ENCODE measurements at places on chromosomes 4 and X.
A peak's percentile ranks its signal among the peaks of the same experiment; 100 is the strongest.

DNA sequence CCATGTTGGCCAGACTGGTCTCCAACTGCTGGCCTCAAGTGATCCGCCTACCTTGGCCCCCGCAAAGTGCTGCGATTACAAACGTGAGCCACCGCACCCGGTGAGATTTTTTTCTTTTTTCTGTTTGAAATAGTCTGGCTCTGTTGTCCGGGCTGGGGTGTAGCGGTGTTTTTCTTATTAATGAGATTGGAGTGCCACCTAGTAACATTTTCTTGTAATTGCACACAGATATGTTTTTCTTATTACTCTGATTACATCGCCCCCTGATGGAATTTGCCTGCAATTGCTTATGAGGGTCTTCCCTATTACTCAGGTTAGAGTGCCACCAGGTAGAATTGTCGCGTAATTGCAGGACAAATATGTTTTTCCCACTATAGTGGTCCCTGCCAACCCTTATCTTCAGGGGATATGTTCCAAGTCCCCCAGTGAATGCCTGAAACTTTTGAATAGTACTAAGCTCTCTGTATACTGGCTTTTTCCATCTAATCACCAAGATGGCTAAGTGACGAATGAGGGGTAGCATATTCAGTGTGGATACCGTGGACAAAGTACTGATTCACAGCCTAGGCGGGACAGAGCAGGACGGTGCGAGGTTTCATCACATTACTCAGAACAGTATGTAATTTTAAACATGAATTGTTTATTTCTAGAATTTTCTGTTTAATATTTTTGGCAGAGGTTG is 8.6 kb upstream of the PDHA1 start:
- peak; percentile 79 for DNase-seq

- DNase-seq: no peak
Observed at GRCh38 chrX:115029869-115030570, 12.6 kb upstream of the IL13RA2 start.

GRCh38 chr4:81021981-81022380 is 8.5 kb upstream of the BMP3 start:
- no peak for DNase-seq

DNA sequence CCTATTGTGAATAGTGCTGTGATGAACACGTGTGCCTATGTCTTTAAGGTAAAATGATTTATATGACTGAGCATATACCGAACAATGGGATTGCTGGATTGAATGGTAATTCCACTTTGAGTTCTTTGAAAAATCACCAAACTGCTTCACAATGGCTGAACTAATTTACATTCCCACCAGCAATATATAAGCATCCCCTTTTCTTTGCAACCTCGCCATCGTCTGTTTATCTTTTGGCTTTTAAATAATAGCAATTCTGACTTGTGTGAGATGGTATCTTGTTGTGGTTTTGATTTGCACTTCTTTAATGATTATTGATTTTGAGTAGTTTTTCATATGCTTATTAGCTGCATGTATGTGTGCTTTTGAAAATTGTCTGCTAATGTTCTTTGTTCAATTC is 31.8 kb upstream of the UGT2A1 start:
- DNase-seq: no peak

DNA sequence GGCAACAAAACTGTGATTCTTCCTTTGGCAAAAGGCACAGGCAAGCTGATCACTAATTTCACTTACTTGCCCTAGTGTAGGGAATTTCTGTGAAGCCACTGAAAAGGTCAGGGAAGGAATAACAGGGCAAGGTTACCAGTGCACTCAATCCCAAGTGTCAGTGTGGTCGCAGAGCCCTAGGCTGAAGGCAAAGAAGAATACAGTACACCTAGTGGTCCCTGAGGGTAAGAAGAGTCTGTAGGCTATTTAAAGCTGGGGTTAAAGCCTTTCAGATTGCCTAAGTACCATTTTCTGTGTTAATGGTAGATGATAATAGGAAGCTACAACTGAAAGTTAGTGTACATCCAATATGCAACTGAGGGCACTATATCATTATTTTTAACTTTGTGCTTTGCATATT is 173.6 kb upstream of the NRK start:
- no peak for DNase-seq

DNA sequence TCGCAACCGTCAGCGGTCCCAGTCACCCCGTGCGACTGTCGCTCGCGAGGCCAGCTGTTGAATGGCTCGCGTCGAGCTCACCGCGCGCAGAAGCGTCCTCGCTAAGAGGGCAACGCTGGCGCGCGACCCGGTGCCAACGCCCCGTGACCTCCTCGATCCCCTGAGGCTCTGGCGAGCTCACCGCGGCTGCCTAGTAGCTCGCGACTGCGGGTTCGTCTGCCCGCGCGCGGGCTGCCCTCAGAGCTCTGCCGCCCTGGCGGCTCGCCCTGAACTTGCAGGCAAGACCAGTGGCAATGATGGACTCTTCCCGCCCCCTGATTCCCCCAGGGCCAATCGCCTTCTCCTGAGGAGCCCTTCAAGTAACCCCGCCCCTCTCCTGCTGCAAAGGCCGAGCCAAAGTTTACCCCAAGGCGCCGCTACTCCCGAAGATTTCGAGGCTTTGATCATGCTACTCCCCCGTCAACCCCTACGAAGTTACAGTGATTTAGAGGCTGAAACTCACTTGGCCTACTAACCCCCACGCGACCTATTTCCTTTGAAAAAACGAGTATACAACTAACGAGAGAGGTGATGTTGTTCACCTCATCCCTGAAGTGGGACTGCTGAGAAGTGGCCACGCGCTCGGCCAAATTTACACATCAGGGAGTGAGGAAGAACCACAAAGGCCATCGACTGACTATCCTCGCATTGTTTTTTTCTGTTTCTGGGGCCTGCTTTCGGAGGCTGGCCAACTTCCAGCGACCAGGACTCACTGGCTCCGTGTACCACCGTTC is 37.5 kb downstream of the PGRMC1 start:
- DNase-seq: no peak

DNA sequence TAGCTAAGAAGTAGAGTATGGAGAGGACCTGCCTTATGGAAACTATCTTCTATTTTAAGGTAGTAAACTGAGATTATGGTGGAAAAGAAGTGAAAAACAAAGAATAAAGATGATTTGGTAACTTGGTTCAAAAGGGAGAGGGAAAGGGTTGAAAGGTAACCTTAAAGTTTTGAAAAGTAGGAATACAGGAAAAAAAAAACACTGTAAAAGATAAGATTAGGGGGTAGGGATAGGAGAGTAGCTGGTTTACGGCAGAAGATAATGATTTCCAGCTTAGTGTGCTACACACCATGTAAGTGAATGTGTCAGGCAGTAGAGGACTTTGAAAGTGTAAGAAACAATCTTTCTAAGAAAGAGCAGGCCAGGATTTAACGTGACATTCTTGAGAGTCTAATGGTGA is 35.3 kb downstream of the FAM13A start:
- DNase-seq: no peak

GRCh38 chr4:155794589-155795236 is 35.9 kb downstream of the GUCY1B1 start:
- DNase-seq: no peak

DNA sequence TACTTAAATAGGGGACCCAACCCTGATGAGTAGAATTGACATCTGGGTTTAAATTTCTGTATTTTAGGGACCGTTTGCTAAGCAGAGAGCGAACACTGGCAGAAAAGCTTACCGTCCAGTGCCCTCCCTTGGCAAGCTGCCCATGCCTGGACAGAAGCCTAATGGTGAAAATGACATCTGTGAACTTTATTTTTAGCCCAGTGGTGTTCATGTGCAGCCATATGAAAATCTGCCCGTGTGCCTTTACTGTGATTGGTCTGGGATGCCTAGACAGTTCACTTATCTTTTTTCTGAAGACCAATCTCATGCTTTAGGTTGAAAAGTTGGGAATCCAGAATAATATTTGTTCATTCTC is 1.1 kb downstream of the STBD1 start:
- peak; percentile 62 for DNase-seq

DNA sequence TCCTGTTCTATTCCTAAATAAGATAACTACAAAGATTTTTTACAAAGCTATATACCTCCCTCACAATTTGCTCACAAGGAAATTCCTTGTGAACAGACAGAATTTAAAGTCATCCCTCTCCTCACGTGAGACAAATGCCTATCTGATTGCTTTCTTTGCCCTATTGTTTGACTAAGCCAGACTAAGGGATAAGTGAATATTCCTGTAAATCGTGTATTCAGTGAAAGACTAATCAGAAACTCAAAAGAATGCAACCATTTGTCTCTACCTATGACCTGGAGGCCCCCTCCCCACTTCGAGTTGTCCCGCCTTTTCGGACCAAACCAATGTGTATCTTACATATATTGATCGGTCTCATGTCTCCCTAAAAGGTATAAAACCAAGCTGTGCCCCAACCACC is 15.3 kb upstream of the ZBTB33 start:
- no peak for DNase-seq

- no peak for DNase-seq
Observed at GRCh38 chrX:113492895-113493294, 652.3 kb upstream of the AMOT start.

DNA sequence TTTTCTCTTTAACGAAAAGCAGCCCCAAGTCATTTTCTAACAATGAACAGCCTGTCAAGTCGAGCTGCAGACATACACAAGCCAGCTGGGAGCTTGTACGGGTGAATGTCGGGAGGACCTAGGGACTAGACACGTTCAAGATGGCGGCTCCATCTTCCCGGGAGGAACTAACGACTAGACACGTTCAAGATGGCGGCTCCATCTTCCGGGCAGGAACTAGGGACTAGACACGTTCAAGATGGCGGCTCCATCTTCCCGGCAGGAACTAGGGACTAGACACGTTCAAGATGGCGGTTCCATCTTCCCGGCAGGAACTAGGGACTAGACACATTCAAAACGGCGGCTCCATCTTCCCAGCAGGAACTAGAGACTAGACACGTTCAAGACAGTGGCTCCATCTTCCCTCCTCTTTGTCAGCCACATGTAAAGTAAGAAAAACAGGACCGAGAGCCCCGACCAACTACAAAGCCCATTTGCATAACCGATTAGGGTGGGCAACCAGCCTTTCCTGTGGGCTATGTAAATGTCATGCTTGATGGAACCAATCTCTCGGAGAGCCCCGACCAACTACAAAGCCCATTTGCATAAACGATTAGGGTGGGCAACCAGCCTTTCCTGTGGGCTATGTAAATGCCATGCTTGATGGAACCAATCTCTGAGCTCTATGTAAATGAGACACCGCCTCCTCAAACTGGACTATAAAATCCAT is 175.5 kb downstream of the DHRSX start:
- DNase-seq: no peak

- no peak for DNase-seq
Observed at GRCh38 chrX:115459883-115460880, 100.8 kb upstream of the PLS3 start.

GRCh38 chrX:102018208-102018607 is 86.4 kb upstream of the ZMAT1 start:
- DNase-seq: no peak

- no peak for DNase-seq
Observed at GRCh38 chr4:179595671-179596410, 2153.6 kb upstream of the AGA start.

DNA sequence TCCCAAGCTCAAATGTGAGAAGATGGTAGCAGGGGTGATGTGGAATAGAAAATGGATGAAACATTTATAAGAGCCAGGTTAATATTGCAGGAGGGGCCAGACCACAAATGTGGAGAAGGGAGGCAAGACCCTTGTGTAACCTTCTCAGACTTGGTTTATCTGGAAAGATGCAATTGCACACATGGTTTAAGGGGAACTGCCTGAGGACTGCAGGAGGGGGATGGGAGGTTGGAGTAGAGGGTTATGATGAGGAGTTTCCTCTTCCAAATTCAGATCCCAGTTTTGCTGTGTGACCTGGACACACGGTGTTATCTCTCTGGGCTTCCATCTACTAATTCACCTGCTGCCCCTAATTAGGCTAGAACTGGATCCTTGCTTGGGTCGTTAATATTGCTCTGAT is 46.1 kb downstream of the RAB40AL start:
- no peak for DNase-seq

- DNase-seq: peak; percentile 56
Observed at GRCh38 chr4:139243448-139244365, 36.3 kb downstream of the MGARP start.

GRCh38 chr4:134365852-134366251 is 164.3 kb upstream of the PABPC4L start:
- DNase-seq: no peak

GRCh38 chr4:87409420-87409939 is 12.9 kb upstream of the NUDT9 start:
- no peak for DNase-seq

DNA sequence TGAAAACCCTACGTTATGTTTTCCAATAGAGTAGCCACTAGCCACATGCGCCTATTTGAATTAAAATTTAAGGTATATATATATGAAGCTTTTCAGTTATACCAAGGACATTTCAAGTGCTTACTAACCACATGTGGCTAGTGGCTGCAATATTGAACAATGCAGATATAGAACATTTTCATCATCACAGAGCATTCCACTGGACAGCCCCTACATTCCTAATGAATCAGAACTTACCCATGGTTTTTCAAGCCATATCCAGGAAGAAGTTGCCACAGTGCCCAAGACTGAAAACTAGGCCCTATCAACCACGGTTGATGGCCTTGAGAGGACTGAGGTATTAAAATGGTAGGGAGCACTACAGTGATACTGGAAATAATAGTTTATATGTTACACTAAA is 29.7 kb downstream of the NEK1 start:
- no peak for DNase-seq

GRCh38 chr4:148059617-148060180 is 327.8 kb downstream of the ARHGAP10 start:
- DNase-seq: no peak

GRCh38 chr4:74283614-74284013 is 24.7 kb upstream of the EPGN start:
- no peak for DNase-seq

DNA sequence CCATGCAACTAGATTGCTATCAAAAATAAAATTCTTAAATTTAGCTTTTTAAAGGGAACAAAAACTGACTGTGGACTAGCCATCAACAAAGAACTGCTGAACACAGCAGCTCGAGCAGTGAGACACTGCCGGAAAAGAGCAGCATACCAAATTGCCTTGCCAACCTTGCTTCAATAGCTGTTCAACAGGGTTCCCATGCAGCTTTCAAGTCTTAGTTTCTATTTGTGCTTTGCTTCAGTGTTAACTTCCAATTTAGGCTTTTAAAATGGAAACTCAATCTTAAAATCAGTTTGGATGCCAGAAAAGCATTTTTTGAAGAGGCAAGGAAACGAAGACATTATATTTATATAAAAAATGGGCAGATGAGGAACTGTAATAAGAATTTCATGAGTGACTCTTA is 463.4 kb upstream of the MAGEB18 start:
- no peak for DNase-seq

- DNase-seq: no peak
Observed at GRCh38 chrX:100648458-100649417, 4.7 kb downstream of the SRPX2 start.

GRCh38 chr4:77921701-77922100 is 59.1 kb downstream of the MRPL1 start:
- no peak for DNase-seq

DNA sequence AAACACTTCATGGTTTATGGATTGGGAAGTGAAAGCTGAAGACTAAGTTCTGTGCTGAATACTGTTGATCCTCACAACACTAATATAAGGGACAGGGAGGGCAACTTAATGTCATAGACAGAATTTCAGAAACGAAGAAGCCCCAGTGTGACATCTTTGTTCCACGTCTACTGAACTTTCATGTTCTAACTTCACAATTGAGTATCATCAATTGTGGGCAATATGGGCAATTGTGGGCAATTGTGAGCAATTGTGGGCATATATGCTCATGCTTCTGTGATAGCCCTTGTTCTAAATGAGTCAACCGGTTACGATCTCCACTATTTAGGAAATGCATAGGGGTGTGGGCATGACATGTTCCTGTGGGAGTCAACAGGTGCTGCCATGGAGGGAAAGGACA is 33.7 kb downstream of the CYBB start:
- DNase-seq: no peak

Measured in MM.1S (cell line).